Activated CD4-positive, alpha-beta T cell treated with anti-CD3 and anti-CD28 coated beads for 36 hours (primary cell): ENCODE measurements at places on chromosomes 16 and 17. TPM values are rescaled to one million over a fixed set of nuclear protein-coding genes. Genes with fewer than 3 reads are reported as not detected.
A peak's percentile ranks its signal among the peaks of the same experiment; 100 is the strongest.

Gene KRTAP9-8
- not detected for total RNA-seq

Gene KRTAP1-1
- not detected for total RNA-seq

- no peaks in the 10 kb centered on the region for H3K4me1 ChIP-seq
- no peaks in the 10 kb centered on the region for H3K36me3 ChIP-seq
- H3K27ac ChIP-seq, result no peak overlapping the region
Measured at GRCh38 chr17:17536702-17537101, 40.5 kb upstream of the RASD1 start.

GRCh38 chr16:22003195-22003594 is 2.3 kb upstream of the PDZD9 start:
- no peaks in the 10 kb centered on the region for H3K36me3 ChIP-seq
- DNase-seq, result no peak
- H3K27me3 ChIP-seq, result no peaks in the 10 kb centered on the region
- H3K4me3 ChIP-seq, result no peak overlapping the region
- H3K27ac ChIP-seq, result no peak overlapping the region

DNA sequence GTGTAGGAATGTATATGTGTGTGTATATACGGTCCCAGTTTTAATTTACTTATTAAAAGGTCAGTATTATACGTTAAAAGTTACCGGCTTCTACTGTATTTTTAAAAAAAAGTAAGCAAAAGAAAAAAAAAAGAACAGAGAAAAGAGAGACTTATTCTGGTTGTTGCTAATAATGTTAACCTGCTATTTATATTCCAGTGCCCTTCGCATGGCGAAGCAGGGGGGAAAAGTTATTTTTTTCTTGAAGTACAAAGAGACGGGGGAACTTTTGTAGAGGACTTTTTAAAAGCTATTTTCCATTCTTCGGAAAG is 1.6 kb downstream of the NOG start:
- H3K4me1 ChIP-seq, result peaks cover 40% of the 10 kb centered on the region
- peak overlapping the region; percentile 68 for H3K4me3 ChIP-seq
- no peaks in the 10 kb centered on the region for H3K36me3 ChIP-seq
- no peak for DNase-seq
- H3K27ac ChIP-seq, result peak overlapping the region; percentile 51

DNA sequence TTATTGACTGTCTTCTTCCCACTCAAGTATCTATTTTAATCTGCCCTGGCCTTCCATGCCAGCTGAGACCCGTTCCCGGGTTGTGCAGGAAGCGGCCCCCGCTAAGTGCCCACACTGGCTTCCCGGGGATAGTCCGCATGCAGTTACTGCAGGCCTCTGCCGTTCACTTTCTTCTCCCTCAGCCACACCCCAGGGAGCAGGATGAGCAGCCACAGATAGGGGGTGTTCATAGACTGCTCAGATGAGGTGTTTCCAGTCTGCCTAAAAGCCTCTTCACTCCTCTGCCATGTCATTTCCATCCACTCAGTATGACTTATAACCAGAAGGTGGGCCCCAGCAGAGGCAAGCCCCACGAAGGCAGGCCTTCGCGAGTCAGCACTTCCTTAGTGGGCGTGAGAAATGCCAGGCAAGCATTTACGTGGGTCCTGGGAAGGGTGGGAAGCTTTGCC is 7.7 kb downstream of the MED9 start:
- H3K27ac ChIP-seq, result peak overlapping the region; percentile 68
- no peak overlapping the region for H3K4me3 ChIP-seq
- no peaks in the 10 kb centered on the region for H3K27me3 ChIP-seq
- DNase-seq, result peak; percentile 84
- peaks cover 64% of the 10 kb centered on the region for H3K4me1 ChIP-seq
